ENCODE measurements at places on chromosomes 3 and 15. TPM values are rescaled to one million over a fixed set of nuclear protein-coding genes. Genes with fewer than 3 reads are reported as not detected.

SOX14 gene
- total RNA-seq, result not detected

ALCAM gene
- total RNA-seq, result 12.9 TPM

TTLL13 gene
- total RNA-seq, result 0.58 TPM

P4HTM gene
- 48.4 TPM for total RNA-seq

CTDSPL gene
- total RNA-seq, result 2.0 TPM

IDH2 gene
- total RNA-seq, result 218 TPM

SYNPR gene
- total RNA-seq, result not detected

TRNT1 gene
- 29.5 TPM for total RNA-seq

ABTB1 gene
- 38.8 TPM for total RNA-seq

PLA2G4D gene
- total RNA-seq, result not detected

NECTIN3 gene
- total RNA-seq, result 10.0 TPM

DUOX1 gene
- not detected for total RNA-seq

GPX1 gene
- total RNA-seq, result 76.8 TPM

ZNF774 gene
- 1.0 TPM for total RNA-seq

ACSBG1 gene
- total RNA-seq, result not detected

EXD1 gene
- total RNA-seq, result not detected

FAM43A gene
- total RNA-seq, result 4.3 TPM

AADACL2 gene
- total RNA-seq, result not detected

TBCCD1 gene
- total RNA-seq, result 11.9 TPM

EPHA3 gene
- not detected for total RNA-seq

CMTM8 gene
- total RNA-seq, result 6.2 TPM

CCR2 gene
- total RNA-seq, result 167 TPM

ZBED2 gene
- total RNA-seq, result 38.7 TPM

ACY1 gene
- total RNA-seq, result 18.4 TPM

RASL12 gene
- not detected for total RNA-seq

DIPK2A gene
- total RNA-seq, result 21.4 TPM

GATM gene
- 1.9 TPM for total RNA-seq

GABRA5 gene
- total RNA-seq, result not detected

HDC gene
- 0.08 TPM for total RNA-seq

HERC2 gene
- total RNA-seq, result 33.7 TPM

SGO1 gene
- total RNA-seq, result 39.4 TPM

CX3CR1 gene
- total RNA-seq, result 5.5 TPM

HCLS1 gene
- 380 TPM for total RNA-seq

TERC gene
- total RNA-seq, result 4.0 TPM

ZNF660 gene
- not detected for total RNA-seq

PLA2G4B gene
- 6.8 TPM for total RNA-seq

NOX5 gene
- not detected for total RNA-seq

ATP6V1A gene
- 42.4 TPM for total RNA-seq

CLRN1 gene
- not detected for total RNA-seq

TLR9 gene
- 0.55 TPM for total RNA-seq

TF gene
- total RNA-seq, result 1.2 TPM

HRG gene
- not detected for total RNA-seq

STAC gene
- not detected for total RNA-seq

OR5K2 gene
- total RNA-seq, result not detected

TM4SF1 gene
- total RNA-seq, result not detected

HTR3D gene
- not detected for total RNA-seq

XCR1 gene
- total RNA-seq, result not detected

MGLL gene
- total RNA-seq, result 1.7 TPM

B2M gene
- 9,723 TPM for total RNA-seq

GOLGA8B gene
- total RNA-seq, result 252 TPM

GNAT1 gene
- not detected for total RNA-seq

TPRG1 gene
- total RNA-seq, result 8.7 TPM

Data from activated CD4-positive, alpha-beta memory T cell treated with anti-CD3 and anti-CD28 coated beads, Interleukin-2, amount 10 ng/mL, durations not matched to agents 7 days and 5 days (primary cell).